Activated naive CD4-positive, alpha-beta T cell treated with anti-CD3 and anti-CD28 coated beads for 36 hours (primary cell): ENCODE measurements at places on chromosomes 7 and 10. TPM values are rescaled to one million over a fixed set of nuclear protein-coding genes. Genes with fewer than 3 reads are reported as not detected.

The NPC1L1 gene
- total RNA-seq: not detected

DNA sequence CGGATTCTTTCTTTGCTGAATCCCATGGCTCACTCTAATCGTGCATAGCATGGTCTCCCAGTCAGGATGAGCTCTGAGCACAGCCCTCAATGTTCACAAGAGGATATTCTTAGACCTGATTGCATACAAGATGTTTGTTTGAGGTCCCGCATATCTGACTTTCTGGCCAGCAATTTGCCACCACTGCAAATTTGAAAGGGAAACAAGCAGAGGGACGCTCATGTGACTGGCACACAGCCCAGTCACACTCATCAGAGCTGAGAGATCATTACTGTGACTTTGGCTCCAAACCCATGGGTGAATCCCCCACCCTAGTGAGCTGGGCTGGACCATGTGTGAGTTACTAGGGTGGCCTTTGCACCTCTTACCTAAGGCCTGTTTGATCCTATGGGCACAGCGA, 9.9 kb downstream of the TAS2R41 start:
- no peak for DNase-seq

The CARD11 gene
- 105 TPM for total RNA-seq

- DNase-seq: peak; percentile 75
These were observed 116.6 kb downstream of the KLF6 start for GRCh38 chr10:3668276-3668965.

- DNase-seq: no peak
These were observed at the start of gene FGF8 for GRCh38 chr10:101775273-101776160. FGF8 (minus strand) TSS chr10:101776114; CDS start chr10:101775900, 214 bp downstream.

- peak; percentile 42 for DNase-seq
These were observed 21.3 kb downstream of the TIAL1 start for GRCh38 chr10:119575506-119575905.

- DNase-seq: no peak
These were observed 48.9 kb downstream of the ASB13 start for GRCh38 chr10:5617521-5617920.

- DNase-seq: no peak
These were observed 1.8 kb upstream of the CSGALNACT2 start for GRCh38 chr10:43136432-43136831.

DNA sequence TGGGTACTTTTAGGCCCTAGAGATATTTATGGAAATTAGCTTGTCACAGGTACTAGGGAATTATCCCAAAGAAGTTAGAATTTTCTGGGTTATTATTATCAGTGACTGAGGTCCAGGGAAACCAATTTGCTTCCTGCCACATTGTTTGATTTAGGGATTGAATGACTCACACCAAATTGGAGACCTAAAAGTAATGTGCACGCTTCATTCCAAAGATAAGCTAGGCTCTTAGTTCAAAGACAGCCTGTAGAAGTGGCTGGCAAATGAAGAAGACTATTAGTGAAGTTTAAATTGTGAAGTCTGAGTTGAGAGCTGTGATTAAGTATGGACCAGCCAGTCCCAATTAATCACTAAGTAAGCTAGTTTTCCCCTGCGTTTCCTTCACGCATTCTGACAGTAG, 188.1 kb upstream of the MYO3A start:
- DNase-seq: no peak

- DNase-seq: peak; percentile 69
These were observed 59.1 kb downstream of the STK32C start for GRCh38 chr10:132248455-132249225.

- DNase-seq: no peak
These were observed 121.2 kb downstream of the GLI3 start for GRCh38 chr7:42115795-42116194.

- no peak for DNase-seq
These were observed 1.3 kb upstream of the FZD8 start for GRCh38 chr10:35643151-35644049.
